Activated CD4-positive, alpha-beta T cell treated with anti-CD3 and anti-CD28 coated beads for 36 hours (primary cell): ENCODE measurements at places on chromosomes 11 and 22. TPM values are rescaled to one million over a fixed set of nuclear protein-coding genes. Genes with fewer than 3 reads are reported as not detected.

SYT8 gene
- total RNA-seq = not detected

GRCh38 chr11:112863305-112863704 is 97.9 kb upstream of the NCAM1 start:
- H3K27me3 ChIP-seq = peaks cover 5% of the 10 kb centered on the region
- H3K4me1 ChIP-seq = no peaks in the 10 kb centered on the region
- H3K36me3 ChIP-seq = no peaks in the 10 kb centered on the region

DNA sequence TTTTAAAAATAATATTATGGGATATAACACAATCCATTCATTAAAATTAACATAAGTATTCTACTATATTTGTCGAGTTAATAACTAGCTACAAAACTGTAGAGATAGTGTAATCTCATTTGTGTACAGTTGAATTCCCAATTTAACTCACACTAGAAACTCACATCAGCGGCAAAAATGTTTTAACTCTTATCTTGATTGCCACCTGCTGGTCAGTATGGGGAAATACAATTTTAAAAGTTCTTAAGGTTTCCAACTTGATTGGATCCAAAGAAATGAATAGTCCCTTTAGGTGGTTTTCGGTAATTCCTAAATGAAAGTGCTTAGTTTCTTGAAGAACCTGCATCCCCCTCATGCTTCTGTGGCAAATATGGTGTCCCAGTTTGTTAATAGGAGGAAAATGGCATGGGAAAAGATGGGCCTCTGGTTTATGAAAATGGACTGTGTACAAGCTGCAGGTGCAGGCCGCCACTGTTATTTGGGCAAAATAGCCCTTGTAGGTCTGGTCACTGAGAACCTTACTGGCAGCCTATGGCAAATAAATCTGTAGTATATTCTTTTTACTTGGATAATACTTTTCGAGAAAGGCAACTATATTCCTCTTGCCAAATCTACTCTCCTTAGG is 33.7 kb upstream of the SLC17A6 start:
- H3K4me3 ChIP-seq = no peak overlapping the region
- H3K27ac ChIP-seq = no peak overlapping the region
- H3K36me3 ChIP-seq = no peaks in the 10 kb centered on the region
- H3K27me3 ChIP-seq = peaks cover 12% of the 10 kb centered on the region

GRCh38 chr11:70089631-70090030 is 11.5 kb downstream of the ANO1 start:
- H3K4me1 ChIP-seq = no peaks in the 10 kb centered on the region
- H3K4me3 ChIP-seq = no peak overlapping the region
- peaks cover 2% of the 10 kb centered on the region for H3K27me3 ChIP-seq
- no peaks in the 10 kb centered on the region for H3K36me3 ChIP-seq
